ENCODE measurements at places on chromosomes 12 and 14.
A peak's percentile ranks its signal among the peaks of the same experiment; 100 is the strongest.

DNA sequence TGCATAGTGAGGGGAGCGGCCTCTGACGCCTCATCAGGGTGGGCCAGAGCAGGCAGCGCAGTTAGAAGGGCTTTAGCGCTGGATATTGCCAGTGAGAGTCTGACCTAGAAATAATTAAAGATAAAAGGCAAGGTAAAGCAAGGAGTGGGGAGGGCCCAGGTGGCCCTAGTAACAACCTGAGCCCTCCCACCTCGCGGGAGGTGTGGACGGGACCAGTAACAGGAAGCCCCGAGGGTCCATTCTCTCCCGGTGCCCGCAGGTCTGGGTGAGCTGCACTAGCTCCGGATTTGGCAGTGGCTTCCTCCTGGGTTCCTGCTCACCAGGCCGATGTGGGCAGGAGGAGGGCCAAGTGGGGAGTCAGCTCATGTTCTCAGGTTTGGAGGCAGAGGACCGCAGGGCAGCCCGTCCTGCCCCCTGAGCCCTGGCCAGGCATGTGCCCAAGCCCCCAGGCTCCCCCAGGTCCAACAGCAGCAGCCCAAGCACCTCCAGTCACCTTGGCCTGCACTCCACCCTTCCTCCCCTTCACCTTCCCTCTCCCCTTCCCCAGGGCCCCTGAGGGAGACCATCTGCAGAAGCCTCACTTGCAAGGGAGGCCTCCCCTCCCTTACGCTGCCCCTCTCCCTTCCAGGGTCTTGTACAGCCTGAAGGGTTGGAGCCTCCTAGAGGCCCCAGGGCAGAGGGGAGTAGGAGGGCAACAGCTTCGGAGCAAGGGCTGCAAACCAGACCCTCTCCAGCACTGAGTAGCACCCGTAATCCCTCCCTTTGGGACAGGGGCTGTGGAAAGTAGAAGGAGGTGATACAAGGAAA is 144.3 kb upstream of the FKBP4 start:
- no peak for DNase-seq

DNA sequence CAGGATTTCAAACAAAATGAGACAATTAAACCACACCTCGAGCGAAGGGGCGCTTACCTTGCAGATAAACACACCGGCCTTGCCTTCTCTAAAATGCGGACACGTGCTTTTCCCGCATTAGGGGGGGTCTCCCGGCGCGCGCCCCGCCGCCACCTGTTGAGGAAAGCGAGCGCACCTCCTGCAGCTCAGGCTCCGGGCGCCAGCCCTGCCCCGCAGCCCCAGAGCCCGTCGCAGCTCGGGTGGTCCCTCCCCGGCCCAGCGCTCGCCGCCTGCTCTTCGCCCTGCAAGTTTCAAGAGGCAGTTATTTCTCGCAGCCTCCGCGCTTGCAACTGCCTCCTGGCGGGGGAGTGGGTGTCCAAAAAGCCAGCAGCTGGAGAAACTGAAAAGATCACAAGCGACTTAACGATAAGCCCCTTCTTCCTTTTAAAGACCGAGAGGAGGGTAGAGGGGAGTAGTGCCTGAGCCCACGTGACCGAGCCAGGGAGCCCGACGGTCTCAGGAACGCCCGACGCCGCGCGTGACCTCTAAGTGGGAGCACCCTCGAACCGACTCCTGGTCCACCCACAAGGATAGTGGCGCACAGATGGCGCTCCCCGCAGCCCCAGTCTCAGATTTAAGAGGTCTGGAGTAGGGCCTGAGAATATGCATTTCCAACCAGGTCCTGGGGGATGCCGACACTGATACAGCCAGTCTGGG is at the start of gene ESR2:
Gene ESR2 (minus strand): TSS at position 396 of the 696 bp plus-strand sequence. CDS start 11,386 bp downstream, outside the sequence.
- peak; percentile 75 for DNase-seq

DNA sequence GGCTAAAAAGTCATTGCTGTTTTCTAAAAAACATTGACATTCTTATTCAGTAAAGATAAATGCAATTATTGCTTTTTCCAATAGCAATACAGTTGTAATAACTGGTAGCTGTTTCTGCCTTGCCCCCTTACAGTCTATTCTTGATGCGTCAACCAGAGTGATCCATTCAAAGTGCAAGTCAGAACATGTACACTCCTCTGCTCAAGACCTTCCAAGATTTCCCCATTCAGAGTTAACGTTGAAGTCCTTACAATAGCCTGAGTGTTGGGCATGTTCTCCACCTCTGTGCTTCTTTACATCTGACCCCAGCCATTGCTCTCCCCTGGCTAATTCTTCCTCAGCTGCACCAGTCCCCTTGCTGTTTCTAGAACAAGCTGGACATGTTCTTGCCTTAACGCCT is 24.3 kb downstream of the VRK1 start:
- peak; percentile 25 for DNase-seq

DNA sequence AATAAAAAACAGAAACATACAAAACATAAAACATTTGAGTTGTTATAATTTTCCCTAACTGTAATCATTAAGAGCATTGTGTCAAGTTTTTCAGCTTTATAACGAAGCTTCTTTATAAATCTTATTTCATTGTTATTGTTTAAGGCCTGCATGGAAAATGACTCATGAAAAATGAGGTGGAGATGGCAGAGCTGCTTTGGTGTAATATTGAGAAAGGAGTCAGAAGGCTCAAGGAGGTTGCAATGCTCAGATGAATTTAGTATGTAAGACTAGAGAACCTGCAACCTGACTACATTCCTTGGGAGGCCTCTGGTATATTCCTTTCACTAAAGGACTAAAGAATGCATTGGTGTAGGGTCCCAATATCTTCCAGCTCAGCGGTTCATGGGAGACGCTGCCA is 61.5 kb downstream of the TMEM30B start:
- no peak for DNase-seq

GRCh38 chr12:2359725-2360629 is 307.2 kb downstream of the CACNA1C start:
- no peak for DNase-seq
